ENCODE measurements at places on chromosomes 6 and 20. TPM values are rescaled to one million over a fixed set of nuclear protein-coding genes. Genes with fewer than 3 reads are reported as not detected.

Gene RIPPLY2
- not detected for total RNA-seq

GRCh38 chr6:135117413-135117968 lies 62.9 kb upstream of the HBS1L start:
- no peak for DNase-seq

Gene ARID1B
- 45.4 TPM for total RNA-seq

Gene MACROD2
- total RNA-seq, result 1.3 TPM

Gene MED23
- 12.5 TPM for total RNA-seq

- no peak for DNase-seq
These were observed 159.3 kb upstream of the MARCKS start for GRCh38 chr6:113697632-113698410.

Measured in left cardiac atrium (tissue), 4 donors.